B cell (primary cell): ENCODE measurements at places on chromosomes 16 and 17. TPM values are rescaled to one million over a fixed set of nuclear protein-coding genes. Genes with fewer than 3 reads are reported as not detected.

KRT27 gene
- not detected in 2 replicates for total RNA-seq

OR3A3 gene
- total RNA-seq = not detected in 2 replicates

KPNA2 gene
- 20.0 and 21.2 TPM in 2 replicates for total RNA-seq

TTYH2 gene
- total RNA-seq = 3.1 and 3.8 TPM in 2 replicates
